ENCODE measurements at places on chromosomes 6 and 20.

DNA sequence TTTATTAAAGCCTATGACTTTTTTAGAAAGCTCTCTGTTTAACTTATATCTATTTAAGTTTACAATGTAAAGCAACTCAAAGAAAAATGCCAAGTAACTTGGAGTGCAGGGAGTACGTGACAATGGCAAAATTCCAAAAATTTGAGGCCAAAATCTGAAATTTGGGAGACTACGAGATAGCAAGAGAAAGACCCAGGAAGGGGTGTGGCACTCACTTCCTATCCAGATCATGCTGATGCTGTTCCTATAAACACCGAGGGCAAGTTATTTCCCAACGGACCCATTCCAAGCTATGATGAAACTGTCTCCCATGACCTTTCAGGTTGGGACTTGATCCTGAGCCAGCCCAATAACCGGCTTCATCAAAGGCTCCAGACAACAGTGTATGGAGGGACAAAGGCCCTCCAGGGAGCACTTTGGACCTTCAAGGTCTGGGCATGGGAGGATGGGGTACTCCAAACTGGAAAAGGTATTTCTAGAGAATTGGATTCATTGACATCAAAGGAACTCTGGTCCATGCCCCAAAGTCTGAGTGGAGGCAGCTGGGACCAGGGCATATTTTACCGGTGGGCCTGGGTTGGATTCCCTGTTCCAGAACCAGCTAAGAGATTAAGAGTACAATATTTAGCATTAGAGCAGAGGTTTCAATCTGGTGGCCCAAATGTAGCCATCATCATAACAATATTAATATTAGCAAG is 15.7 kb upstream of the SLC13A3 start:
- no peak for DNase-seq

DNA sequence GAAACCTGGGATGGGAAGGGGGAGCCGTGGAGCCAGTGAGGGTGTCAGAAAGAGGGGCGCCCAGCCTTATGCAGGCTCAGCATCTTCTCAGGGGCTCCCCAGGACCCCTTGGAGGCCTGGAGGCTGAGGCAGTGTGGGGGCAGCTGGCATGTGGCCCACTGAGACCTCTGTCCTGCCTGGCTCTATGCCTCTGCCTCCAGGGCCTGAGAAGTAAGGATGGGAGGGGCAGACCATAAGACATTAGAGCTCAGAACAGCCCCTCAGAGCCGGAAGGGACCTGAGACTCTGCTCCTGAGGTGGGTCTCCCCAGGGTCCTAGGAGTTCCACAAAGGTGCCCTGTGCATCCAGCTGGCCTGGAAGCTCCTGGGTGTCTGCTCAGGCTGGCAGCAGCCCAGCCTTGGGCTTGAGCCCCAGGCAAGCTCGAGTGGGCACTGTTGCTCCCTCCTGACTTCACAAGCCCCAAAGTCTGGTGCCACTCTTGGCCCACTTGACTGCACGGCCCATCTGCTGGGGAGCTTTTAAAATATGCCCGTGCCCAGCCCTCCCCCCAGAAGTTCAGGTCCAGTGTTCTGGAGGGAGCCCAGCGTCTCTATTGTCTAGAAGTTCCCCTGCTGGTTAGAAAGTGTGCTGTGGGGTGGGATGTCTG is 126.8 kb downstream of the GRM4 start:
- DNase-seq, result no peak

GRCh38 chr6:145548933-145549648 is 186.2 kb downstream of the EPM2A start:
- DNase-seq, result no peak

- no peak for DNase-seq
Measured at GRCh38 chr6:100260584-100260983, 204.1 kb downstream of the SIM1 start.

DNA sequence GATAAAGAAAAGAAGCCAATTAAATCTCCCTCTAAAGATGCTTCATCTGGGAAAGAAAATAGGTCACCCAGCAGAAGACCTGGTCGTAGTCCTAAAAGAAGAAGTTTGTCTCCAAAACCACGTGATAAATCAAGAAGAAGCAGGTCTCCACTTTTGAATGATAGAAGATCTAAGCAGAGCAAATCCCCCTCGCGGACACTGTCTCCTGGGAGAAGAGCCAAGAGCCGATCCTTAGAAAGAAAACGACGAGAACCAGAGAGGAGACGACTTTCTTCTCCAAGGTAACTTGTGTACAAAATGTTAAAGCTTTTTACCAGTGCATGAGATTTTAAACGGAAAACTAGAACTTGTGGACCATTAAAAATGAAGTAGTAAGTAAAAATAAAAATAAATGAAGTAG is 46.5 kb downstream of the FAM217A start:
- no peak for DNase-seq

DNA sequence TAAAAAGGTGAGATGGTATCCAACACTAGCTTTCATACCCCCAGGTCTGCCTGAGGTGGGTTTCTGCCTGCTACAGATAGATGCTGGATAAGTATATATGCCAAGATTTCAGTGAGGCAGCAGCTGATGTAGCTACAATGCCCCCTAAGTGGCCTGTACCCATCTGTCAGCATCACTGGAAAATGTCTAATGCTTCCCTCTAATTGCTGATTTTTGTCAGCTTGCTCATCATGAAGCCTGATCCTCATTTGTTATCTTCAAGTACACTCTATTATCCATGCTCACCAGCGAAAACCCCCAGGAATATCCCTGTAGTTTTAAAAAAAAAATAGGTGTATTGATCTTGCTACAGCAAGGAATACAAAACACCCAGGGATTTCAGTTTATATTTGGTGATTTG is 32.2 kb downstream of the OPRM1 start:
- DNase-seq, result no peak

DNA sequence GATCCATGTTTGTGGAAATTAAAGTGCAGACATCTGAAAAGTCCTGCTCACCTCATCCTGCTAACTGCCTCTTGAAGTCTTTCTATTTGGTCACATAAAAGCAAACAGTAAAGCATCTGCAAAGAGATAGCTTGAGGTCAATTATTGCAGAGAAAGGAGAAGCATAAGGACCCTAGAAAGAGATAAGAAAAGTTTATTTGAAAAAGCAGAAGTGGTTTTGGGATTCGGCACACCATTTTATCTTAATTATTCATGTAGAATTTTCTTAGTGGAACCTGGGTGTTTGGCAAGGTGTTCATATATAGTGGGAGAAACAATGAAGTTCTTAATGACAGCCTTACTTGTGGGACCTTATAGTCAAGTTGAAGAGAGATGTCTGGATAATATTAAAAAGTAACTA is 280.8 kb downstream of the CENPW start:
- no peak for DNase-seq

DNA sequence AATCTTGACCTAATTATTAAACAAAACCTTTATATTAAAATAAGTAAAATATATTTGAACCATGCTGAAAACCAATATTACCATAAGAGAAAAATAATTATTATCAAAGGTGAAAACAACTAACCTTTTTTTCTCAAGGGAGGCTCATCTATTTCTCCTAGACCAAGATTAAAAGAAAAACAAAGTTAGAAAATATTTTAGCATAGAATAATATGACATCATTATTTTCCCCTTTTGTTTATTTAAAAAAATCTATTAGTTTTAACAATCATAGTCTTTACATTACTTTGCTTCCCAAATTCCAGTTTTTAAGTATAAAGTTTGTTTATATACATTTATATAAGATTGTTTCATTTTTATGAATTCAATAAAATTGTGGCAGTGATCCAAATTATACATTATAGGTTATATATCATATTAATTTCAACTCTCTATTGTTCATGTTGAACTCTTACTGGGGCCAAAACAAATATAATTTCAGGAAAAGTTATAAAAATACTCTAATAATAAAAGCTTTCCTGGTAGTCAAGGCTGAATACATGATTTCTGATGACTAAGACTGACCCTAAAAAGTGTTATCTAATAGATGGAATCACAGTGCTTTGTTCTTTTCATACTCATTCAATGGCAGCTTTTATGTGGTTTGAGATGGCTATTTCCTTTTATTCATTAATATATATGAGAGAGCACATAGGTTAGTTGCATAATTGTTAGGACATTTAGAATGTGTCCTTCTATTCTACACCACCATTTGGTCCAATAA is 89.4 kb downstream of the TRDN start:
- DNase-seq, result no peak

GRCh38 chr6:40764726-40765125 is 177.6 kb upstream of the LRFN2 start:
- DNase-seq, result peak; percentile 82

- DNase-seq, result no peak
Measured at GRCh38 chr20:63745424-63745805, 5.8 kb downstream of the SLC2A4RG start.

- no peak for DNase-seq
Measured at GRCh38 chr6:166739117-166739975, 112.3 kb upstream of the RPS6KA2 start.

DNA sequence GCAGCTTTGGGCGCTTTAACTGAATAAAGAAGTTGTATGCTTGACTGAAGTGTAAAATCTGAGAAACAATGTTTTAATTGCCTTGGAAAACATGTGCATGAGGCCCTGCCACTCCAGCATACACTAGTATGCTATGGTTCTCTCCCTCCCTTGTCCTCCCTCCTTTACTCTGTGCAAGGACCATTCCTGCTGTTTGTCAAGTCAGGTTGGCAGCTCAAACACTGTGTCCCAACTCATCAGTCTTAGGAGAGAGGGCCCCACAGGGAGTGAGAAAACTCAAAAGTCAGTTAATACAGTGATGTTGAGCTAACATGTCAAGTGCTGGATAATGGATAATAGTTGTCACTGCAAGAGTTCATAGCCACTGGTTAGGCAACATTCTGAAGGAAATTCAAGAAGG is 543.6 kb downstream of the GRIK2 start:
- DNase-seq, result no peak

GRCh38 chr6:147507162-147508041 is 1.1 kb upstream of the SAMD5 start:
- peak; percentile 54 for DNase-seq

DNA sequence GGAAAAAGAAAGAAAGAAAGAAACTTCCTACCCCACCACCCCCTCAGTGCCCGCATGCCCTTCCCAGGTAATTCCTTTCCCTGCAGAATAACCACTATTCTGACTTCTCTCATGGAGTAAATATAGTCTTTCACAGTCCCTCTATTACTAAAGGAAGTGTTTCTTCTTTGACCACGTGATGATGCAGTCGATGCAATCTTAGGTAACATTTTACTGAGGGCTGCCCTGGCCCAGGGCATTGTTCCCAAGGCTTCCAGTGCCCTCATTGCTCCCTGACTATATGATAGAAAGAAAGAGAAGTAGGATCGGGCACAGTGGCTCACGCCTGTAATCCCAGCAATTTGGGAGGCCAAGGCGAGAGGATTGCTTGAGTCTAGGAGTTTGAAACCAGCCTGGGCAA is 29.1 kb downstream of the ARHGAP40 start:
- no peak for DNase-seq

GRCh38 chr6:24836109-24836508 is 37.4 kb upstream of the ARMH2 start:
- DNase-seq, result peak; percentile 24

- no peak for DNase-seq
Measured at GRCh38 chr20:32089637-32090362, 19.7 kb upstream of the TM9SF4 start.

DNA sequence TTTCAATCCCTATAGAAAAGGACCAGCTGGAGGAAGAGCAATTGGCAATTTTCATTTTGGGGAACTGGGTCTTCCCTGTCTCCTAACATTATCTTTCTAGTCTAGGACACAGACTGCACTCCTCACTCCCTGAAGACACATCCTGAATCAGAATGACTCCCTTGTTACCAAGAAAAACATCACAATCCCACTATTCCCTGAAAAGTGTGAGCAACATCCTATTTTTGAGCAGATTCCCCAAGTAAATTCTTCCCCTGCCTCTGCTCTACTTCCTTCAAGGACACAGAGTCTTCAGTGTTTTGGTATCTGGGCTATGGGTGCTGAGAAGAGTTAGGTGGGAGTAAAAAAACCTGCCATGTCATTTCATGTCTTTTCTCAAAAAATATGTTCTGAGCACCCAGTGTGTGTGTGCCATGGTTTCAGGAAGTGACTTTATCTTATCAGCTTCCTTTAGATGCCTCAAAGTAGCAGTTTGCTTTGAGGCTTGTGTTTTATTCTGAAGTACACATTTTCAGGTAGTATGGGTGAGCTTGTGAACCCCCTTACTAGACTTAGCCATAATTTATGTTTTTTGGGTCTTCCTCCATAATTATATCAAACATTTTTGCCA is 12.4 kb downstream of the LAMA4 start:
- DNase-seq, result no peak

- no peak for DNase-seq
Measured at GRCh38 chr6:39610221-39610620, 115.0 kb downstream of the KIF6 start.

GRCh38 chr6:137659871-137660270 is 165.7 kb upstream of the OLIG3 start:
- no peak for DNase-seq

- no peak for DNase-seq
Measured at GRCh38 chr6:69758214-69758613, 38.6 kb downstream of the LMBRD1 start.

DNA sequence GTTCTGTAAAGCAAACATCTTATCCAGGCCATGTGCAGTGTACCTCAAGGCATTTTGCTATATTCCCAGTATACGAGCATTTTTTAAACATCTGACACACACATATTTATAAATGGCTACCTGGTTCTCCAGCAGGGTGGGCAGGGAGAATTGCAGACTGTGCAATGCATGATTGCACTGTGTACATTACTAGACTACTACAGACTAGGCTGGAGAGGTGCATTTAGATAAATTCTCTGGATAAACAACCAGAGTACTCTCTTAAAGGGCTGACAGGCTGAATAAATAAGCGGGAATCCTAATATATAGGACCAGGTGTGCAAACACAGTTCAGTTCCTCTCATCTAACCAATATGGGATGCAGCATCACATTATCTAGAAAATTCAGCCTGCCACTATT is 428.3 kb upstream of the ARID1B start:
- no peak for DNase-seq

- DNase-seq, result no peak
Measured at GRCh38 chr6:119626884-119627619, 277.5 kb upstream of the MAN1A1 start.

GRCh38 chr6:53918854-53919510 is 124.2 kb downstream of the LRRC1 start:
- no peak for DNase-seq

DNA sequence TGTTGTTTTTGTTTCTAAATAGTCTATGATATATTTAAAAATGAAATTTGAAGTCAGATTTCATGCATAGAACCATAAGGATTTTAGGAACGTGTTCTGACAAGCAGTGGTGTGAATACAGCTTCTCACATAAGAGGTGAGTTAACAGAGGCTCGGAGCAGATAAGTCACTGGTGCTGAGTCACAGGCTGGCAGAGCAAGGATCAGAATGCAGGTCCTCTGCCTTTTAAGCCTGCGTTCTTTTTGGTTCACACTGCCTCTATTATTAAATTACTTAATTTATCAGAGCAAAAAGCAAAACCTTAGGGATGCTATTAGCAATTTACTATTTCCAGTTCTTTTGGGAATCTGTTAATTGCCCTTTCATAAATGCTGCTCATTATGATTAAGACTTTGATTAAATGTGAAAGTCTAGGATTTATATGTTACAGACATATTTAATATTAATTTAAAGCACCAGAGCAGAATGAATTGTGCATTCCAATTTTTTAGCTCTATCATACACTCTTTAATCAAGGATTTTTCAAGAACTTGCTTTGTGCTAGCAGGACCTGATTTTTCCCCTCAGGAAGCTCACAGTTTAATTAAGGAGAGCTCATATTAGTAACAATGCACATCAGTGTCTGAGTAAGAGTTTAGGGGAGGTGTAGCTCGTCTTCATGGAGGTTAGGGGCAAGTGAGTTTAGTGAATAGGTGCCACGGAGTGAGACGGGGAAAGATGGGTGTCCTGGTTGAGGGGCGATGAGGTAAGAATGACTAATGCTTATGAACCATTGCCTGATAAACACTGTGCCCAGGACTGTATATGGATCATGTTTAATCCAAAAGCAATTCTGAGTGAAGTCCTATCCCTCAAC is 212.7 kb upstream of the AGPAT4 start:
- DNase-seq, result no peak

Data from lung (tissue), 17 donors.